ENCODE measurements at places on chromosomes 7 and 10.

- DNase-seq, result no peak
These were observed 15.4 kb downstream of the MGAM start for GRCh38 chr7:142010952-142011548.

DNA sequence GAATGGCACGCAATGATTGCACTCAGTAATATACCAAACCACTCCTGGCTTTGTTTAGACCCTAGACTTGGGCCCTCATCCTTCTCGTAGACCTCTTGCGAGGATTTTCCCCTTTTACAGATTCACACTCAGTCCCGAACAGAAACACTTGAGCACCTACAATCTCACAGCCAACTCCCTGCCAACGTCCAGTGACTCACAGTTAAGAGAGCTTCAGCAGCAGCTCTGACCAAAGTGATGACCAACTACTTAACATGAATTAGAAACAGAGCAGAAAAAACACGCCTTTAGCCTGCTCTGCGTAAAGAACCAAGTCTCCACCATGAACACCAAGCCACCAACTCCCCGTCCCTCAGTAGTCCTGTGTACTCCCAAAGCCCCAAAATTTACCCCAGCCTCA lies 2.2 kb downstream of the DNAJC30 start:
- DNase-seq, result no peak

- DNase-seq, result no peak
These were observed 38.6 kb downstream of the NEBL start for GRCh38 chr10:20858292-20859124.

GRCh38 chr7:148941598-148942275 lies 57.6 kb upstream of the EZH2 start:
- DNase-seq, result peak; percentile 30

- DNase-seq, result no peak
These were observed 25.1 kb downstream of the CPEB3 start for GRCh38 chr10:92265687-92266258.

- DNase-seq, result no peak
These were observed 77.3 kb downstream of the SEMA3A start for GRCh38 chr7:84117304-84117703.

GRCh38 chr10:120575411-120575810 lies 118.4 kb downstream of the PLPP4 start:
- no peak for DNase-seq

DNA sequence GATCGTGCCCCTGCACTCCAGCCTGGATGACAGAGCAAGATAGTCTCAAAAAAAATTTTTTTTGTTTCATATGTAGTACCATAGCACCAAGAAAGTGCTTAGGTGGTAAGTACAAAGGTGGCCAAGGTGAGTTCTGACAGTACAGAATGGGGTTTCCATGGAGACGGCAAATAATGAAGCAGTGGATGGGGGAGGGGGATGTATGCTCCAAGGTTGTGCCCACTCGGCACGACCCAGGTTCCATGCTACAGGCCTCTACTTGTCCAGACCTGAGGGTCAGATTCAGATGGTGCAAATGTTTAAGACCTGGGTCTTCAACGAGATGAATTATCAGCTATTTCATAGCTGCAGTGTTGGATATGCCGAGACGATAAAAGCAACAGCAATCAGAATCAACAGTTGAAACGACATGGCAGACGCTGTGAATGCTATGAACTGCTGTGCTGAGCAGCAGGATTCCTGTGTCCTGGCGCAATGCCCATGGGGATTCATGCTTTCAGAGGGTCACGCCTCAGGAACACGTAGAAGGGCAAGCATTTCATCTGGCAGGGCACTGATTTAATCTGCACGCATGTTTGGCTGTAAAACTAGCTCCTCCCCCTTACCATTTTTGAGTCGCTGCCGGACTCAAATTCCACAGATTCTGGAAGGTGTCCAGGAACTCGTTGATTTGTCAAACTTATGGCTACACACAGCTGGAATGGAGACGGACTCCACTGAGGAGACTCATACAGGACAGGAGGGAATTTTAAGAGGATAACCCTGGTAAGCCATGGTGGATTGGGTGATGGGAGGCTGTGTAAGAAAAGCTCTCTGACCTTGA lies 256.5 kb downstream of the FRMD4A start:
- no peak for DNase-seq

- DNase-seq, result no peak
These were observed 41.2 kb downstream of the NEUROD6 start for GRCh38 chr7:31299336-31299735.

GRCh38 chr7:127782654-127783559 lies 130.9 kb downstream of the SND1 start:
- no peak for DNase-seq

- no peak for DNase-seq
These were observed 14.2 kb downstream of the EBF3 start for GRCh38 chr10:129949891-129950291.

- no peak for DNase-seq
These were observed 121.6 kb downstream of the C10orf105 start for GRCh38 chr10:71597821-71598498.

DNA sequence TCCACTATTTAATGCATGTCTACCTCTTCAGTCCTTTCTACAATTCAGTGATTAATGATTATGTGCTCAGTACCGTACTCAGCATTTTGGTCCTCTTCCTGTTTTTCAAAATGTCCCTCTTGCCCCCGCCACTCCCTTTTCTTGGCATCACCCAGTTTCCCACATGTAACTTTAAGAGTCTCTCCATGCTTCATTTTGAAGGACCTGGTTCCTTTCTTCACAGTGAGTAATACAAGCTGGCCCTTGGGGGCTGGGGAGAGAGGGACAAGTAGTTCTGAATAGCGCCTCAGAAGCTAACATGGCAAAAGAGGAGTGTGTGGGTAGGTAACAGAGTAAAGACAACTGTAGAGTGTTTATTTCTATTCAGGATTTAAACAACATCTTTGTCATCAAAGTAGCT lies 34.6 kb upstream of the SLIT1 start:
- DNase-seq, result no peak

DNA sequence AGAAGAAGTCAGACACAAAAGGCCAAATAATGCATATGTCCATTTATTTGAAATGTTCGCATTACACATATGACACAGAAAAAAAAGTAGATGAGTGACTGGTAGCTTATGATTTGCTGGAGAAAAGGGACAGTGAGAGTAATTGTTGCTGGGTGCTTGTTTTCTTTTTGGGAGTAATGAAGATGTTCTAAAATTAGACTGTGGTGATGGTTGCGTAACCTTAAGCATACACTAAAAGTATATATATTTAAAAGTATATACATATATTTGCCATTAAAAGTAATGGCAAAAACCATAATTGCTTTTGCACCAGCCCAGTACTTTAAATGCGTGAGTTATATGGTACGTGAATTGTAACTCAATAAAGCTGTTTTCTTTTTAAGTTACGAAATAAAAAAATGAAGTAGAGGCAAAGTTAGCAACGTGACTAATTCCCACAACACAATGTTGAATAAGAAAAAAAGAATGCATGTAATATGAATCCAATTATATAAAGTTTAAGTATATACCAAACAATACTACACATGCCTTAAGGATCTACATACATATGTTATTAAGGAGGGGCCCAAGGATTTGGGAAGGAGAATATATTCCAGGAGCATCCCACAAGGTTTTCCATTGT lies 360.4 kb upstream of the CELF2 start:
- no peak for DNase-seq

DNA sequence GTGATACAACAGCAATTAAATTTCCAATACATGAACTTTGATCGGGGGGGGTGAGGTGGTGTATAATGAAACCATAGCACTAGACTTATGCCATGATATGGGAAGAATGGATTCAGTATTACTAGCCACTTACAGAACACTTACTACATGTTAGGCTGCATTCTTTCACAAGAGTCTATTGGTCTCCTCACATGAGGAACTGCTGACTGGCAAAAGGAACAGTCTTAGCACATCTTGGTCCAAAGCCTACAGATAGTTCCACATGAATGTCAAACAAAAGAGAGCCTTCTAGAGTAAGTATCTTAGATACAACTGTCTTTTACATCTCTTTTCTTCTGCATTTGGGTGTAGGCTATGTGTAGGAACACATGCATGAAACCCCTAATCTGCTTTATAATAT lies 115.9 kb upstream of the DNAJB12 start:
- no peak for DNase-seq

- DNase-seq, result no peak
These were observed 36.5 kb downstream of the COA1 start for GRCh38 chr7:43692582-43693373.

- no peak for DNase-seq
These were observed 75.7 kb downstream of the LYZL2 start for GRCh38 chr10:30553626-30554439.

GRCh38 chr7:32928785-32929298 lies 28.4 kb upstream of the FKBP9 start:
- DNase-seq, result no peak

DNA sequence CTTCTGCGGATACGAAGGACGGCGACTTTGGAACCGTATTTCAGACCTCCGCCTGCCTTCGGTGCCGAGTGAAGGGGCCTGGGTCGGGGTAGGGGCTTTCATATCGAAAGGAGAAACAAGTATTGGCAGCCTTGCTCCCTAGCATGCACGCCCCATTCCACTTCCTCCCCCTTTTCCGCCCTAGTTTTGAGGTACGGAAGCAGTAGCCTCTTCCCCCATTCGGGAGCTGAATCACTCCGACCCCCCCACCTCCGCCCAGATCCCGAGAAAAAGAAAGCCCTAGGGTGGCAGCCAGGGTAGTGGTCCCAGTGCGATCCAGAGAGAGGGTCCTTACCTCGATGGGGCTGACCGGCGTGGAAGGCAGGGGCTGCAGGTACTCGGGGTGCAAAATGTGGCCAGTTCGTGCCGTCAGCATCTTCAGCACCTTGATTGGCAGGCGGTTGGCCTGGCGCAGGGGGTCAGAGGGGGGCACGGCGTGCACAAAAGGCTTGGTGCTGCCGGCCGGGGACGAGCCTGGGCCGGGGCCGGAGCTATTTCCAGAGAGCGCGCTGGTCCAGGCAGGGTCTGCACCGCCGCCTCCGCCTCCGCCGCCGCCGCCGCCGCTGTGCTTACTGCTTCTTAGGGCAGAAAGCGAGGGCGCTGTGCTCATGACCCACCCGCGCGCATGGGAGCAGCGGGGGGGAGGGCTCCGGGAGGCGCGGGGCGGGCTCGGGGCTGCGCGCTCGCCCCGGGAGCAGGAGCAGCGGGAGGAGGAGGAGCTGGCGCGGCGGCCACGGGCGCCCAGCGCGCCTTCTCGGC lies 594 bp downstream of the ZNF503 start:
- DNase-seq, result no peak

DNA sequence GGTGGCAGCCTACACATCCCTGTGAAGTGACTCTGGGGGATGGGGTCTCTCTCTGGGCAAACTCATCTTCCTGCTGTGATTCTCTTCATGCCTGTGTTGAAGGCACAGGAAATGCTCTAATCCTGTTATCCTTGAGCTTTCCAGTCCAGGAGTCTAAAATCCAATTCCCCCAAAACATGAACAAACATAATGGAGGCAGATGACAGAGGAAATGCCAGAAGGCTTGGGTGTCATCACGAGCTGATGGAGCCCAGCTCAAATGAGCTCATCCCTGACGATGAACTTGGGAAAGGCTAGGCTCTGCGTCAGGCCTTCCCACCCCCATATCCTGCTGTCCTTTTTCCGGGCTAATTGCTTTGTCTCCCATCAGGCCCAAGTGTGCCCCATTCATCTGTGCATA lies 165.9 kb upstream of the PODXL start:
- DNase-seq, result no peak

DNA sequence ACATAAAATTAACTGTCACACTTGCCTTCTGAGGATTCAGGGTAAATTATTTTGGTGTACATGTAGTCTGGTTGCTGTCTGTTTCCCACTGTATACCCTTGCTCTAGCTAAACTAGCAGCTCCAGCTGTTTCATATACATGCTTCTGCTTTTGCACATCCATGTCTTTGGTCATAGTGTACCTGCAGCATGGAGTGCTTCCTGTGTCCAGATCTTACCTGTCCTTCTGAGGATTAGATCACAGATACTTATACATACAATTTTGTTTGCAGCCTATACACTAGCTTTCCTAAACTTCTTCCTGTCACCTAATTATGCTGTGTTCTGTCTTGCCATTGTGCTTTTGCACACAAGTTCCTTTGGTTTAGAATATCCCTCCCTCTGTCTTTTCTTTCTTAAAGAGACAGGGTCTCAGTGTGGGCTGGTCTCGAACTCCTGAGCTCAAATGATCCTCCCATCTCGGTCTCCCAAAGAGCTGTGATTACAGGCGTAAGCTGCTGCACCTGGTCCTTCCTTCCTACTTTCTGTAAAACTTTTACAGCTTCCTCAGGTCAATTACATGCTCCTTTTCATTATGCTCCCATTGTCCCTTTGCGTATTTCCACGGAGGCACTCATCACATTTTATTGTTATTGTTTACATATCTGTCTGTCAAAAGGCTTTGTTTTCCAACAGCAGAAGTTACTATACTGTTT lies 33.8 kb downstream of the TPST1 start:
- no peak for DNase-seq

DNA sequence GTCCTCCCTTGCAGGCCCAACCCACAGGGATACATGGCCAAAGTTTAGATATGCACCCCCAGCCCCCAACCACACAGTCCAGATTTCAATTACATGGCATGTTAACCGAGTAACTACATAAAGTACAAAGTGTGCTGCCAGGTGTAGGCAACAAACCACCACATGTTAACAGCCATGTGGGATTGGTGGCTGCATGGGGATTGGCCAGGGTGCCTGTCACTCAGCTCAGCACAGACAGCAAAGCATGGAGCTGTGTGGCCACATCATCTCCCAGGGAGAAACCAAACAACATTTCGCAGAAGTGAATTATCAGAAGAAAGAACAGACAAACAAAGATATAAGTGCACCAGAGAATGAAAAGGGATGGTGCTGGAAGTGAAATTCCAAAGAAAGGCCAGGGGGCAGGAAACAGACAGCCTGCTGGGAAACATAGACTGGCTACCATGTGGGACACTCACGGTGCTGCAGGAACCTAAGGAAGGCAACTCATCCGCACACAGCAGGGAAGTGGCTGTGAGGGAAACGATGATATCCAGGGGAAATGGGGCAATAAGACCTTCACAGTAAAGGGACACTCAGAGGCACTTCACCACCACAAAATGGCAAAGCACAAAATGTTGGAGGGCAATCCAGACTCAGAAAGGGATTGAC lies 171.2 kb downstream of the PTPRN2 start:
- no peak for DNase-seq

DNA sequence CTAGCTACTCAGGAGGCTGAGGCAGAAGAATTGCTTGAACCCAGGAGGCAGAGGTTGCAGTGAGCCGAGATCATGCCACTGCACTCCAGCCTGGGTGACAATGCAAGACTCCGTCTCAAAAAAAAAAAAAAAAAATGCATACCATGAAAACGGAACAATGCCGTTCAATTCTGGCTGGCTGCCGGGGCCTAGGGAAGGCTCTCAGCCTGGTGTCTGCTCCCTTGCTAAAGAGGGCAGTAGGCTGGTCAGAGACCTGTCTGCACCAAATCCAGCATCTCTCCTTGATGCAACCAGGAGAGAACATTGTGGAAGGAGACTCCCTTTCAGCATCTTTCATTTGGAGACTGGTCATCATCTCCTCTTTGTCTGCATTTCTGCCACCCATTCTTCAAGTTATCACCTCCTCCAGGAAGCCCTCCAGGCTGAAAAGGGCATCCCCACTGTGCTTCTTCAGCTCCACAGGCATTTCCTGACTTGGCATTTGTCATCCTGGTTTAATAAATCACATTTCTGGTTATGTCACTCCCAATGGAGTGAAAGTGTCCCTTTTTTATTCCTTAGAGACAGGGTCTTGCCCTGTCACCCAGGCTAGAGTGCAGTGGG lies 24.7 kb downstream of the MYL10 start:
- no peak for DNase-seq

All from stimulated activated CD4-positive, alpha-beta T cell treated with anti-CD3 and anti-CD28 coated beads, Interleukin-1b, Interleukin-23, amount 100 ng/mL, for 1 hour (primary cell).